ENCODE measurements at places on chromosomes 3 and 15.

GRCh38 chr3:172152874-172153273 is 113.5 kb downstream of the FNDC3B start:
- no peak for DNase-seq

GRCh38 chr15:82894971-82895520 is 57.5 kb downstream of the HOMER2 start:
- no peak for DNase-seq

- DNase-seq = no peak
Observed at GRCh38 chr15:65333856-65334255, 29.4 kb downstream of the RNU5B-1 start.

- no peak for DNase-seq
Observed at GRCh38 chr15:101242160-101242998, 9.5 kb downstream of the CHSY1 start.

- no peak for DNase-seq
Observed at GRCh38 chr3:45034612-45035252, 8.6 kb downstream of the CLEC3B start.

DNA sequence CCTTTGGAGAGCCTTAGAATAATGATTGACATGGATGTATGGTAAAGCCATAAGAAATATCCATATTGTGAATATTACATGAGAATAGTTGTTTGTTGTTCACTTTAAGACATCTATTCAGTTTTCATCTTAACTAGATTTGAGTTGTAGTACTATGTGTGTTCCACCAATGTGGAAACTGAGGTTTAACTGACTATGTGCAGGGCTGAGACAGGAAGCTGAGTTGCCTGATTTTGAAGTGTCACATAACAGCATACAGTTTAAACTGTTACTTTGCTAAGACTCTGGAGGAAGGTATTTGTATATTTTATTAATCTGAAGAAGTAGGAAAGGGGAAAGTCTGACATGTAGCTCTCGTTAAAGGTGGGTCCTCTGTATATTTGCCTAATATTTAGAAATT is 2.1 kb downstream of the ECT2 start:
- DNase-seq = no peak

DNA sequence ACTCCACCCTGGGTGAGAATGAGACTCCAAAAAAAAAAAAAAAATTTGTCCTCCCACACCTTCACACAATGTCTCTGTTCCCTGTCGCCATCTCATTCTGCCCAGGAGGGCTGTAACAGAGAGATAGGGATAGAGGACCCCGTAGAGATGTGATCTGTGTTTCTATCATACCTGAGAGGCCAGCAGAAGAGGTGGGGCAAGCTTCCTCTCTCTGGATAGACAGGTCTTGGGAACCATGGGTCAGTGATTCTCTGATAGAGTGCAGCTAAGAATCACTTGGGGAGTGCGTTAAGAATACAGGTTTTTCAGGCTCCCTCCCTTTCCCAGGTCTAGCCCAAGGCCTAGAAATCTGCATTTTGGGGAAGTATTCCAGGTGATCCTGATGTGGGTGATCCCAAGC is 8.3 kb downstream of the CA12 start:
- no peak for DNase-seq

DNA sequence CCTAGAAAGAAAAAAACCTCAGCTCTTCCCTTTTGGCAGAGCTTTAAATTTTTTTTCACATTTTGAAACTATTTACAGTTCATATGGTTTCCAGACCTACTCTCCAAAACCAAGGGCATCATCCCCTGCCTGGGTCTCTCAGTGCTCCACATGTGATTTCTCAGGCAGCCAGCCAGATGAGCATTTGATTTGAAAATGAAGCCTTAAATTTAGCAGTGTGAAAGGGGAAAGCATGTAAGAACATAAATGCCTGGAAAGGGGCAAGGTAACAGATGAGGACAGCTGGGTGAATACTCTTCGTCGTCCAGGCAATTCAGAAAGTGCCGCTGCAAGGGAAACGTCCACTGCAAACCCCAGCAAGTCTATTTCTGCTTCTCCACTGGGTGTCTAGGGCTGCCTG is 94.8 kb downstream of the ATP8B4 start:
- DNase-seq = no peak

- DNase-seq = no peak
Observed at GRCh38 chr15:88061452-88061851, 195.1 kb downstream of the NTRK3 start.

DNA sequence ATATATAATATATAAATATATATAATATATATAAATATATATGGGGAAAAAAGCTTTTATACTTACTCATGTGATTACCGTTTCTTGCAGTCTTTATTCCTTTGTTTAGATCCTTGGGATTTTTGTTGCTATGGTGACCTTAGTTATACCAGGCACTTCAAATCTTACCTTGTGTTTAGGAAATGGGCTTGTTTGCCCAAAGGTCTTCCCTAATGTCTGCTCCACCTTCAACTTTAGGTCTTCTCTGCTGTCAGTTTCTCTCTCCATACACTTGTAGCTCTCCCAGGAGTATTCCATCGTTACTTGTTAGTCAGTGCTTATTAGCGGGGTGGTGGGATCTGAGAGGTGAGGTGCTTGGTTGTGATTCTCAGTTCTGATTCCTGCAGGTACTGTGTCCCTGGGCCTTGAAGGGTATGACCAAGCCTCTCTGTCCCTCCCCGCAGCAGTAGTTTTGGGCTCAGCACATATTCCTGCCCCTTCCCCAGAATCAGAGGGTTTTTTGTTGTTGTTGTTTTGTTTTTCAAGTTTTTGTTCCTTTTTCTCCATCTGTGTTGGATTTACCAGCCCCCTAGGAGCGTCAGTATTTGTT is 9.6 kb upstream of the LAMP3 start:
- DNase-seq = no peak

DNA sequence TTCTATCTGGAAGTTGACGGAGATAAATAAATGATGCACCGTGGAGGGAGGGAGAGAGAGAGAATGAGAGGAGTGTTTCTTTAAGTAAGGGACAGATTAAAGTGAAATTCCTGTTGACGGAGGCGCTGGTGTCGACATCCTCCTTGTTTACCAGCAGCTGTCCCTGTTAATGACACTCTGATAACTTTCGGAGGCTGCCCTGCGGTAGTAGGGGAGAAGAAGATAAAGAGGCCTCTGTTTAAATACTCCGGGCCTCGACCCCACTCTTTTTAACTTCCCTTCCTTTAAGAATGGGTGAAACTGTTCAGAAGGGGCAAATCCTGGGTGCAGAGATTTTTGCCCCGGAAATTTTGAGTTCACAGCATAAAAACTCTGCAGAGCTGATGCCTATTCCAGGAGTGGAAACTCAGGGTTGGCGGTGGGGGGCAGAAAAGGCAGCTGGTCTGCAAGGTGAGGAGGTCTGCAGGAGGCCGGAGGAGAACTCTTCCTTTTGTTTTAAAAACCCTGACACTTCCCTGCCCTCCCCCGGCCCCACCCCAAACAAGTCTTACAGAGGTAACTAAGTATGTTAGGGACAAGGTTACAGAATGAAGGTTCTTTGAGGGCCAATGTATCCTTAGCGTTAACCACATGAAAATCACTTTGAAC is 276.6 kb upstream of the NR2F2 start:
- DNase-seq = no peak

GRCh38 chr3:33831053-33831452 is 32.6 kb downstream of the PDCD6IP start:
- no peak for DNase-seq

- DNase-seq = no peak
Observed at GRCh38 chr3:65787340-65787739, 251.4 kb downstream of the MAGI1 start.

- no peak for DNase-seq
Observed at GRCh38 chr3:16587047-16587680, 18.1 kb downstream of the DAZL start.

DNA sequence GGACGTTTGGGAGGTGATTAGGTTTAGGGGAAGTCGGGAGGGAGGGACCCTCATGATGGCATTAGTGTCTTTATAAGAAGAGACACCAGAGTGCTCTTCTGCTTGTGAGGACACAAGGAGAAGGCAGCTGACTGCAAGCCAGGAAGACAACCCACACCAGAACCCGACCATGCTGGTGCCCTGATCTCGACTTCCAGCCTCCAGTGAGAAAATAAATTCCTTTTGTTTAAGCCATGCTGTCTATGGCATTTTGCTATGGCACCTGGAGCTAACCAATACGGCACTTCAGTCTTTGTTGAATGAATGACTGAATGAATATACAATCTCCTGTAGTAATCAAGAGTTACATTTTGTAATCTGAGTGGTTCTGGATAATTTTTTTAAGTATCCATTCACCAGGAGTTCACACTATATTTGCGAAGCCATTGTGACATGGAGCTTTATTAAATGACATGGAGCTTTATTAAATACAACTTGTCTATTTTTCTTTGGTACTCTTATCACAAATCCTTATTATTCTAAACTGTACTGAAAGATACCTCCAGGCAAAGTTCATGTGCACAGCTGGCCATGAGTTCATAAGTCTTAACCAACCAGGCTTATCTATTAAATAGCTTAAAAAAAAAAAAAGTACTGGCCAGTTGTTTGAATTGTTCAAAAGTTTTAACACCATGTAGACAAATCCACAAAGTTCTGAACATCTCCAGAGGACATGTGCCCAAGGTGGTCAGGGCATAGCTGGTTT is 24.8 kb upstream of the BHLHE40 start:
- DNase-seq = no peak
